ENCODE measurements at places on chromosomes 3 and 15.

DNA sequence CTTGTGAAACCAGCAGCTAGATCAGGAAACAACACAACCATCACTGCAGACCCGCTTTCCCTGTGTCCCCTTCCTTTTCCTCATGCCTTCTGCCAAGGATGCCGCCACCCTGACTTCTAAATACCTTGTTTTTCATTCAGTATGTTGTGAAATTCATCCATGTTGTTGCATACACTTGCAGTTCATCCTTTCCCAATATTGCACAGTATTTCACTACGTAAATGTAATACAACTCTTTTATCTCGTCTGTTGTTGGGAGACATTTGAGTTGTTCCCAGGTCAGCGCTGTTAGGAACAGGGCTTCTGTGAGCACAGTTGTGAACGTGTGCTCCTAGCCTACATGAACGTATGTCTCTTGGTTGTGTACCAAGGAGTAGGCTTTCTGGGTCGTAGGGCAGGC lies 24.2 kb downstream of the TLNRD1 start:
- no peak for DNase-seq

GRCh38 chr15:66946578-66947164 lies 118.7 kb upstream of the SMAD3 start:
- DNase-seq = peak; percentile 86

DNA sequence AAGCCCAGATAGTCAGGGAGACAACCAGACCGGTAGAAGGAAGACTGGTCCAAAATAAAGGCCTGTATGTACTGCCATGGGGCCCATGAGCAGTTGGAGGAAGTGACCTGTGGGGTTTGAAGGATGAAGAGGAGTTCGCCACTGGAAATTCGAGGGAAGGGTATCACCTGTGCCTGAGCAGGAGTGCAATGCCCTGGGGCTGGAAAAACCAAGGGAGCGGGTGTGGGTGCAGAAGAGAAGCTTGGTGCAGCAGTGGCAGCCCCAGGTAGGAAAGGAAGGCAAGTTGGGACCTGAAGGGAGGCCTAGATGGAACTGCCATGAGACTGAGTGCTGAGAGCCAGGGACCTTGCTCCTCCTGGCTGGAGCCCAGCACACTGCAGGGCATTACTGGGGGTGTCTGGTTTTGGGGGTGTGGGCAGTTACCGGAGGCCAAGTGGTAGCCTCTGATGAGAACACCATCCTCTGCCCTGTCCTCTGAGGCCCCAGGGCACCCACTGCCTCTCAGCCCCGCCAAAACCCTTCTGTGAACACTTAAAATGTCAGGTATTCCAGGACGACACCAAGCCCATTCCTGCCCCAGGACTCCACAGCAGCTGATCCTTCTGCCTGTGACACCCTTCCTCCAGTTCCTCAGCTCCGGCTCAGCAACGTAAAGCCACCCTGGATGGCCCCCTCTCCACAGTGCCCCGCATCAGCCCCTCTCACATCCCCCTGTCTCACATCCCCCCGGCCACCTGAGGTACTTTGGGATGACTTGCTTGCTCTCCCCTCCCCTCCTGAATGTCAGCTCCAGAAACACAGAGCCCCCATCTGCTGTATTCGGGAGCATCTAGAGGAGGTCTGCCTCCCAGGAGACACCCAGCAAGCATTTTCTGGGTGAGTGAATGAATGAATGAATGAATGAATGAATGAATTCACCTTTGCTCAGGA lies 42.9 kb downstream of the WNT7A start:
- DNase-seq = no peak

GRCh38 chr15:91854639-91854990 lies 1.1 kb downstream of the SLCO3A1 start:
- DNase-seq = no peak

- DNase-seq = no peak
These were observed 10.1 kb upstream of the LRRC15 start for GRCh38 chr3:194379651-194380050.

GRCh38 chr3:197559651-197560050 lies 3.9 kb upstream of the BDH1 start:
- DNase-seq = no peak

DNA sequence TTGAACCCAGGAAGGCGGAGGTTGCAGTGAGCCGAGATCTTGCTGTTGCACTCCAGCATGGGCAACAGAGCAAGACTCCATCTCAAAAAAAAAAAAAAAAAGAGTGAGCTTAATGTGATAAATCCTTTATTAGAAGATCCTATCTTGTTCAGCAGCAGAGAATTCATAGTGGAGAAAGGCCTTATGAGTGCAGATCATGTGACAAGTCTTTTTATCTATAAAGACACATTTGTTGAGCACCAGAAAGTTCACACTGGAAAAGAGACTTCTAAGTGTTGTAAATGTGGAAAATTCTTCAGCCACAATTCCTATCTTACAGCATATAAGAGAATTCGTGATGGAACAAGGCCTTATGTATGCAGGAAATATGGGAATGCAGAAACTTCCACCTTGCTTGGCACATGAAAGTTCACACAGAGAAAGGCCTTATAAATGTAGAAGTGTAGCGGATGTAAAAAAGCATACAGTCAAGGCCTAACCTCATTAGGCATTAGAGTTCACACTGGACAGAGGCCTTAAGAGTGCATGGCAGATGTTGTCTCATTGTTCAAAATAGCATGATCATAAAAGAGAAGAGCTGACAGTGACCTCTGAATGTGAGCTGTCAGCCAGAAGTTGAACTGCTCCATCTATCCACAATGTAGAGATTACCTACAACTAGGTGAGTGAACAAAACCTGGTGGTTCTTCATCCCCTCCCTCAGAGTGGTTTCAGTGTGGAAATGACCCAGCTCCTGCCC lies 16.7 kb downstream of the ADAM10 start:
- DNase-seq = no peak

DNA sequence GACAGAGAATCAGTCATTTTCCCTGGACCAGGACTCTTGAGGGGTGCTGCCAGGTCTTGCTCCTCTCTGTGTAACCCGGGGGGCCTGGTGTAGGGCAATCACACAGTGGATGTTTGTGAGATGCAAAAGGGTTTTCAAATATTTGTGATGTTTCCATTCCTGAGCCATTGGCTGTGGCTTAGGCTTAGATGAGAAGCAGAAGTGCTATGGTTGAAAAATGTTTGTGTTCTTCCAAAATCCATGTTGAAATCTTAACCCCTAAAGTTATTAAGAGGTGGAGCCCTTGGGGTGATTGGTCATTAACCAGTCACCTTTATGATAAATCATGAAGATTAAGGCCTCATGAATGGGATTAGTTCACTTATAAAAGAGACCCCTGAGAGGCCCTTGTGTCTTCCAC lies 36.5 kb downstream of the CORO2B start:
- DNase-seq = no peak

- no peak for DNase-seq
These were observed 19.1 kb upstream of the RARRES1 start for GRCh38 chr3:158751316-158751715.

GRCh38 chr3:188915127-188915526 lies 256.6 kb upstream of the TPRG1 start:
- DNase-seq = no peak

- DNase-seq = no peak
These were observed 39.6 kb downstream of the MLH1 start for GRCh38 chr3:37032961-37033360.

DNA sequence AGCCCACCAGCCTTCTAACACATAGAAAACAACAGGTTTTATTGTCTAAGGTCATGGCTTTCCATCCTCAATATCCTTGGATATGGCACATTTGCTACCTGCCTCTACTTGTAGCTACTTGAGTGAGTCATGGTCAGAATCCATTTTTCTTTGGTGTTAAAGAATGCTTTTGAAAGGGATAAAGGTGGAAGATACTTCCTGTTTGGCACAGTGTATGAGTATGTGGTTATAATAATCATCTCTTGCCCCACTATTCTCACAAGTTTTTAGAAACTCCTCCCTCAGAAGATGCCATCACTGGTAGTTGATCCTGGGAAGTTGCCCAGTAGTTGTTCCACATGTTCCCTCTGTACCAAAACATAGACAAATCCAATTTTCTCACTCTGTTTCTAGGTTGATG lies 508.6 kb upstream of the IL12A start:
- DNase-seq = no peak

- DNase-seq = no peak
These were observed 102.0 kb downstream of the FAM43A start for GRCh38 chr3:194787650-194788049.

GRCh38 chr3:44712455-44713075 lies at the start of gene ZNF502:
Gene ZNF502 (plus strand): TSS chr3:44712660. CDS start chr3:44720262, 7,602 bp downstream.
- peak; percentile 81 for DNase-seq

GRCh38 chr15:29887721-29888120 lies 65.5 kb upstream of the TJP1 start:
- no peak for DNase-seq

DNA sequence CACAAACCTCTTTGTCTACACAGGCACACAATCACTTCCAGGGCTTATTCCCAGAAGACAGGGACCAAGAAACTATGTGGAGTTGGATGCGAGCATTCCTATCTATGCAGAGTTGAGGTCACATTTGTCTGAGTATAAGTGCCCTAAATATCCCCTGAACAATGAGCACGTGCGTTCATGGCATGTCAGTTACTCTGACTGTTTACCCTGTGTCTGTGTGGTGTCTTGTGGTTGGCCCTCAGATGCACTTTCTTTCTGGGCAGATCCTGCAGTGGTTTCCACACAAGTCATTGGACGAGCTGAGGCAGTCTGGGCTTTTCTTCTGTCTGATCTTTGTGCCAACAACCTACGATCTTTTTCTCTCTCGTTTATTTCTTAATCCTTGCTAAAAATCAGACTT lies 134.5 kb downstream of the FBN1 start:
- no peak for DNase-seq

- no peak for DNase-seq
These were observed 608.1 kb downstream of the SQOR start for GRCh38 chr15:46242935-46243334.

GRCh38 chr3:127728417-127729015 lies 55.8 kb downstream of the ABTB1 start:
- no peak for DNase-seq

GRCh38 chr15:92839696-92840095 lies 60.4 kb upstream of the CHD2 start:
- DNase-seq = no peak

GRCh38 chr3:20041197-20041780 lies 1.0 kb downstream of the KAT2B start:
- DNase-seq = peak; percentile 87

DNA sequence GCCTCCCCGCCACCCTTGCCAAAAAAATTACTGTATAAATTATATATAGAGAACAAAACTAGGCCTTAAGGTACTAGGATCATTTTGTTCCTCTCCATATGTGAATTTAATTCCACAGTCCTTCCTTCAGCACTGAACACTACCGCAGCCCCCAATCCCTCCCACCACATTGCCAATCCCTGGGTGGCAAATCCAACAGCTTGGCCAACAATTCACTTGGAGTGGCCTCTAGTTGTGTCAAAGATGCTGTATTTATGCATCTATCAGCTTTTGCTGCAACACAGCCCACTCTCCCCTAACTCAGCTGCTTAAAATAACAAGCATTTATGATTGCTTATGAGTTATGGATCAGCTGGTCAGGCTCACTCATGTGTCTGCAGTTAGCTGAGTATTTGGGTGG lies 18.6 kb downstream of the GPD1L start:
- DNase-seq = no peak

- no peak for DNase-seq
These were observed 69.0 kb downstream of the TIGIT start for GRCh38 chr3:114362815-114363214.

DNA sequence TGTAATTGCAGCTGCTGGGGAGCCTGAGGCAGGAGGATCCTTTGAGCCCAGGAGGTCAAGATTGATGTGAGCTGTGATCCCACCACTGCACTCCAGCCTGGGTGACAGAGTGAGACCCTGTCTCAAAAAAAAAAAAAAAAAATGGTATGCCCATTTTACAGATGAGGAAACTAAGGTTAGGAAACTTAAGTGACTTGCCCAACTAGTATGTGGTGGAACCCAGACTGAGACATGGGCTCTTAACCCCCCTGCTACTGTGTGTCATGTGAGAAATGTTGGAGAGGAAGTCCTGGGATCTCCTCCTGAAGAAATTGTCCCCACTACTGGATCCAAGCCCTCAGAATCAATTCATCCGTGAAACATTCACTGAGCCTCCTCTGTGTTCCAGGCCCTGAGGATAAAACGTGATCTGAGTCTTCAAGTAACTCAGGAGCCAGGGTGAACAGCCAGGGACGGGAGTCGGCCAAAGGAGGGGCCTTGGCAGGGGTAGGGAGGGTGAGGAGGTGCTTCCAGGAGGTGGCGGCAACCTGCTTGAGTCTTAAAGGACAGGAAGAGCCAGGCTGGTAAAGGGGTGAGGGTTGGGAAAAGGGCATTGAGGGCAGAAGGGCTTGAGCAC lies 19.6 kb upstream of the RNU6-1 start:
- DNase-seq = no peak

- DNase-seq = peak; percentile 67
These were observed 801 bp upstream of the NGRN start for GRCh38 chr15:90264671-90265070.

DNA sequence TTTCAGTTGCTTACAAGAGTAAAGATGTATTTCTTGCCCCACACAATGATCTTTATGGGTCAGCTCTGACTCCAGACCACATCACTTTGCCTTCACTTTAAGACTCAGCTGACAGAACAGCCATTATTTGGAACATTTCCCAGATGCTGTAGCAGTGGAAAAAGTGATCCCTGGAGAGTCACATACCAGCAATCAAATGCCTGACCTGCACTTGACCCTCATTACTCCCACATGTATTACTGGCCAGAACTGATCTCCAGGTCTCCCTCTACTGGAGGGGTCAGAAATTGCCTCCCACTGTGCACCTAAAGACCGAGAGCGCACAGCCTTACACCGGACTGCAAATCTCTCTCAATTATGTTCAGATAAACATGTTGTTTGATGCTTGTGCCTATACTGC lies 88.6 kb upstream of the ZNF385D start:
- DNase-seq = no peak
